CD4-positive, alpha-beta T cell treated with Interleukin-21 for 1 hour (primary cell): ENCODE measurements at places on chromosomes 13 and 19.

DNA sequence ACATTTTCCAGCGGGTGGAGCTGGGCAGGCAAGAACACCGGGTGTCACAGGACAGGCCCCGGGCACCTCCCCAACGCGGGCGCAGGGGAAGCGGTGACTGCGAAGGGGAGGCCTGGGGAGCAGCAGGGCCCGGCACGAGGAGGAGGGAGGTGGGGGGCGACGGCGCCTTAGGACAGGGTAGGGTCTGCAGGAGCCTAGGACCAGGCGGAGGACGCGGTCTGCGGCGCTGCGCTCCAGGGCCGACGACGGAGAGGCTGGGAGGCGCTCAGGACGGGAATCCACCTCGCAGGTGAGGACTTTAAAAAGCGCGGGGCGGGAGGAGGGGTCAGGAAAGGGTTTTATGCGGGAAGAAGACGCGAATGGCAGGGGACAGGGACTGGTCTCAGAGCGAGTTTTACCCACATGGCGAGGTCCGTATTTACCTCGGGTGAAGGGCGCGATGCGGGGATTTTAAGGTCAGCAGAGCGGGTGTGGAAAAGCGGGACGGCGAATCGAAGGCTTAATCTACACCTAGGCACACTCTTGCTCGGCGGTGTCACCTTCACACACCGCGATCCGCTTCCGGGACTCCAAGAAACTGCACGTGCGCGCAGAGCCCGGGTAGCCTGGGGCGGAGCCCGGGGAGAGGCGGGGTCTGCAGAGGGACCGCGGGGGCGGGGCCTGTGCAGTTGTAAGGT, 13.5 kb downstream of the ERVV-2 start:
- DNase-seq: no peak

DNA sequence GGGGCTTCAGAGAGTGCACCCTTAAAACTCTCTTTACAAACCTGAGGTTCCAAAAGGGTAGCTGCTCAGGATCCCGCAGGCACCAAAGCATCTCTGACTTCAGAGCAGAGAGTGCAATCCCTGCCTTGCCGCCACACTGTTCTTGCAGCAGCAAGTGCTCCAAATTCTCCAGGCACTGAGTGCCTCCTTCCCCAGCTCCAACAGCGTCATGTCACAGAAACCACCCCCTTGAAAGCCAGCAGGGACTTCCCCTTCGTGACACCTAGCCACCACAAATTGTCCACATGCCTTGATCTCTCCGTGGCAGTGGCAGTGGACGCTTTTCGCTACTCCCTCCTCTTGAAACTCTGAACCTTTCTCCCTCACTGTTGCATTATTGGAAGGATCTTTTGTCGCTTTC, 39.9 kb downstream of the MBNL2 start:
- peak; percentile 10 for DNase-seq

DNA sequence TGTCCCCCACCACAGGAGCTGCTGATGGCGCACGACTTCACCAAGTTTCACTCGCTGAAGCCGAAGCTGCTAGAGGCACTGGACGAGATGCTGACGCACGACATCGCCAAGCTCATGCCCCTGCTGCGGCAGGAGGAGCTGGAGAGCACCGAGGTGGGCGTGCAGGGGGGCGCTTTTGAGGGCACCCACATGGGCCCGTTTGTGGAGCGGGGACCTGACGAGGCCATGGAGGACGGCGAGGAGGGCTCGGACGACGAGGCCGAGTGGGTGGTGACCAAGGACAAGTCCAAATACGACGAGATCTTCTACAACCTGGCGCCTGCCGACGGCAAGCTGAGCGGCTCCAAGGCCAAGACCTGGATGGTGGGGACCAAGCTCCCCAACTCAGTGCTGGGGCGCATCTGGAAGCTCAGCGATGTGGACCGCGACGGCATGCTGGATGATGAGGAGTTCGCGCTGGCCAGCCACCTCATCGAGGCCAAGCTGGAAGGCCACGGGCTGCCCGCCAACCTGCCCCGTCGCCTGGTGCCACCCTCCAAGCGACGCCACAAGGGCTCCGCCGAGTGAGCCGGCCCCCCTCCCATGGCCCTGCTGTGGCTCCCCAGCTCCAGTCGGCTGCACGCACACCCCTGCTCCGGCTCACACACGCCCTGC, 4.4 kb upstream of the NOP53 start:
- DNase-seq: no peak

DNA sequence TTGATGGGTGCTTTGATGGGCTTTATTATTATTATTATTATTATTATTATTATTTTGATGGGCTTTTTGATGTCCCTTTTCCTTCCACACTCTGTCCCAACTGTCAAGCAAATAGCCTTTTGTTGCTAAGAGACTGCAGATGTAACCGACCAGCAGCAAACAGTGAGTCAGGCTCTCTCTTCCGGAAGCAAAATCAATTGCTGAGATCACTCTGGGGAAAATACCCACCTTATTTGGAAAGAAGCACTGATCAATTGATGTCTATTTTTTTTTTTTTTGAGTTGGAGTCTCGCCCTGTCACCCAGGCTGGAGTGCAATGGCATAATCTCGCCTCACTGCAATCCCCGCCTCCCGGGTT, 2.9 kb downstream of the LDLR start:
- peak; percentile 91 for DNase-seq
